Stimulated activated CD4-positive, alpha-beta T cell treated with anti-CD3 and anti-CD28 coated beads, Interleukin-2, amount 100 ng/mL, for 24 hours (primary cell): ENCODE measurements at places on chromosomes 1 and 21.

- no peak for DNase-seq
Measured at GRCh38 chr21:18268906-18269305, 24.3 kb downstream of the CHODL start.

DNA sequence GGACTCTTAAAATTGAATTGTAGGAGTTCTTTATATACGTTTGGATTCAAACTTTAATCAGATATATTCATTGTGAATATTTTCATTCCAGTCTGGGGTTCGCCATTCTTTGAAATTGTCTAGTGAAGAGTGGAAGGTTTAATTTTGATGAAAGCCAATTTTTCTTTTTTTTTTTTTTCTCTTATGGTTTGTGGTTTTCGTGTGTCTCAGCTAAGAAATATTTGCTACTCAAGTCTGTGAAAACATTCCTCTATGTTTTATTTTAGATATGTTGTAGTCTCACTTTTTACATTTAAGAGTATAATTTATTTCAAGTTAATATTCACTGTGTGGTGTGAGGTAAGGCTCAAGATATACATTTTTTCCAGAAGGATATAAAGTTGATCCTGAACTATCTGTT, 220.5 kb downstream of the KCNT2 start:
- no peak for DNase-seq

DNA sequence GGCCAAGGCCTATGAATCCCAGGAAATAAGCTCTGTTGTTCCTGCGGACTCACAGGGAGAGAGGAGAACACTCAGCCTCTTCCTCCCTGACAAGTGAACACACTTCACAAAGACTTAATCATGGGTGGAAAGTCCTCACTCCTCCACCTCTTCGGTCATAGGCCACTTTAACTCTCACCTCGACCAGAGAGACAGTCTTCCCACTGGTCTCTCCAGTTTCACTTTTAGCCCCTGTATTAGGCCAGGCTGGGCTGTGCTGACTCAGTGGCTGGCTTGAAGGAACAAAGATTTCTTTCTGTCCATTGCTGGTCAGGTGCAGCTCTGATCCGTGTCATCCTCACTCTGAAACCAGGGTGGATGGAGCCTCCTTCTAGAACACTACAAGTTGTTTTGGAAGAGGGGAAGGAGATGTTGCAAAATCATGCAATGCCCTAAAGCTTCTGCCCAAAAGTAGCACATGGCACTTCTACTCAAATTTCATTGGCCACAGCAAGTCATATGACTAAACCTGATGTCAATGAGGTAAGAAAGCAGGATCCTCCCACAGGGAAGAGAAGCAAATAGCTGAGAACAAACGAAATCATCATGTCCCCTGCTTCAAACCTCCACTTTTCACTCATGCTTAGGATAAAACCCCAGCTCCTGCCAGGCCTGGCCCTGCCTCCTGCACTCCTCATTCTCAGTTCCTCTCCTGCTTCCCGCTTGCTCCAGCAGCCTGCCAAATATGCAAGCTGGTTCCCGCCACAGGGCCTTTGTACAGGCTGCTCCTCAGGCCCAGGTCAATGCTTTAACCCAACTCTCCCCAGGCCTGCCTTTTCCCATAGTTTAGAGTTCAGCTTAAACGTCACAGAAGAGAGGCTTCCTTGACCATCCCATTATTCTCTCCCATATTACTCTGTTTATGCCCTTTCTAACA, 150.5 kb upstream of the RUNX3 start:
- DNase-seq, result no peak

GRCh38 chr1:197195100-197195499, 48.6 kb upstream of the ASPM start:
- no peak for DNase-seq

GRCh38 chr1:218481116-218481775, 136.1 kb downstream of the TGFB2 start:
- DNase-seq, result no peak
